NCI-H1105 treated with DMSO at 0.1 percent for 48 hours (cell line): ENCODE measurements at places on chromosomes 4 and X.
A peak's percentile ranks its signal among the peaks of the same experiment; 100 is the strongest.

DNA sequence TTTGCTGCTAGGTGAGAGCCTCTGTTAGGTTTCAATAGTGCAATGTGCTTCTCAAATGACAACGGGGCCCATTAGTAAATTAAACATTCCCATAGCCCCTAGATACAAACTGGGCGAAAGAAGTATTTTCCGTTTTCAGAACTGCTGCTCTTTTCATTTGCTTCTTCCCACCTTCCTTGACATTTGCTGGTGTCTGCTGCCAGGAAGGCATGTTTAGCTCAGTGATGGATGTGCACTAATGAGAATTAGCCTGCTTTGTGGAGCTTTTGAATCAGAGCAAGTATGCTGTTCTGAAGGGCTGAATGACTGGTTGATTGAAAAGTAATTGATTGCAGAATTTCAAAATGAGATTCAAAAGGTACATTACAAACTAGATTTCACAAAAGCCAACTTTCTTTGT, 57.0 kb downstream of the SHROOM3 start:
- no peak for DNase-seq

DNA sequence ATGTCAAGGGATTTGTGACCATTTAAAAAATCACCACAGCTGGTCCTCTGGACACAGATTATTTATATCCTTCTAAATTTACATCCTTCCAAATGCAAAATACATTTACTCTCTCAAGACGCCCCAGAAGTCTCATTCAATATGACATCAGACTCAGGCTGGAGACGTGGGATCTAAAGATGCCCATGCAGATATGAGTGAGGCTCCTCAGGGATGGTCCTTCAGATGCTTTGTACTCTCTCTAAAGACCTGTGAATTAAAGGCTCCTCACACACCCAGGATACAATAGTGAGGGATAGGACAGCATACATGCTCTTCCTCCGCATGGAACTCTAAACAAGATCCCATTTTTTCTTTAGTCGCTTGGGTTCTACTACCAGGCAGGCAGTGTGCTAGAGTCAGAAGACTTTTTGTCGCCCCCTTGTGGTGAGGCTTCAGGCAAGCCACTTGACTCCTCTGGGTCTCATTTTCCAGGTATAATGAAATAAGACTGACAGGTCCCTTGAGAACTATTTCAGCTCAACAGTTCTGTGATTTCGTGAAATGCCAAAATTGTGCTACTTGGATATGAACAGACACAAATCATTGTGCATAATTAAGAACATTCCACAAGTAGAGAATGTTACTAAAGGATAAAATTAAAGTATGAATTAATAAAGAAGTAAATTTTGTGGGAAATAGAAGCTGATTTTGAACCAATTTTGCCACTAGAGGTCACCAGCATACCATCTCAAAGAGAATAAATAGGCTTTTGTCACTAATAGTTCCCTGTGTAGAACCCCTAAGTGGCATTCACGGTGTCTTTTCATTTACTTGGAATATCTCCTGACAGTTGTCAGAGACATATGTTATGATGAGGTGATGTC, 13.7 kb upstream of the SCOC start:
- DNase-seq: peak; percentile 79

DNA sequence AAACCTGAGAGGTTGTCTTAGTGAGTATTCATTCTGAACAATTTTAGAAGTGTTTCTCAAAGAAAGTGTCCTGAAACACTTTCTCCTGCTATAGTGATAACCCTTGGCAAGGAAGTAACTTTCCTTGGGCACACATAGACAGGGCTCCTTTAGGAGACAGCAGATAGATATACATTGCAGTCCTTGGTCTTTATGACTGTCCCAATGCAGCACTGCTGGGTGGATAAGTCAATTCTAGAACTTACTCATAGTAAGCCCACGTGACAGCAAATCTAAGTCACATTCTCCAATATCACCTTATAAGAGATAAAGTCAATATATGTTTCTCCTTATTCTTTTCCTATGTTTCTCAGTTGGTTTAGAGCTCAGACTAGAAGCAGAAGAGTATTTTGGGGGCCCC, 46.7 kb downstream of the GPRASP3 start:
- DNase-seq: no peak

DNA sequence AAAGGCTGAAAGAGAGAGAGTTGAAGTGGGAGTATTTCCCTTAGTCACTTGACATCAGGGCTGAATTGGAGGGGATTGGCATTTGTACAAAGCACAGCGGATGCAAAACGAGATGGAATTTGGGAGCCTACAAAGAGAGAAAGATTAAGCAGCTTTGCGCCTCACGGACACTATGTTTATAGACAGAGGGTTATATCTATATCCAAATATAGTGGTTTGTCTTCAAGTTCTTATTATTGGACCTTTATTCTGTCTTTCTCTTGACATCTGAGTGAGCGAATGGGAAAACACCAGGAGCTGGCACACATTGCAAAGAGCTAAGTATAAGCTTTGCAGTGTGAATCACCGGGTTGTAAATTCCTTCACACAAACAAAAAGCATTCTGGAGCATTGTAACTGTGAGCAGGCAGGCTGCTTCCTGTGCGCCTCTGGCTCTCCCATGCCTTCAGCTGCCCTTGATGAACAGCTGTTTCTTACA, 500.2 kb downstream of the STIM2 start:
- DNase-seq: no peak

- no peak for DNase-seq
These were observed 383.9 kb downstream of the DCAF12L2 start for GRCh38 chrX:125782184-125782583.

DNA sequence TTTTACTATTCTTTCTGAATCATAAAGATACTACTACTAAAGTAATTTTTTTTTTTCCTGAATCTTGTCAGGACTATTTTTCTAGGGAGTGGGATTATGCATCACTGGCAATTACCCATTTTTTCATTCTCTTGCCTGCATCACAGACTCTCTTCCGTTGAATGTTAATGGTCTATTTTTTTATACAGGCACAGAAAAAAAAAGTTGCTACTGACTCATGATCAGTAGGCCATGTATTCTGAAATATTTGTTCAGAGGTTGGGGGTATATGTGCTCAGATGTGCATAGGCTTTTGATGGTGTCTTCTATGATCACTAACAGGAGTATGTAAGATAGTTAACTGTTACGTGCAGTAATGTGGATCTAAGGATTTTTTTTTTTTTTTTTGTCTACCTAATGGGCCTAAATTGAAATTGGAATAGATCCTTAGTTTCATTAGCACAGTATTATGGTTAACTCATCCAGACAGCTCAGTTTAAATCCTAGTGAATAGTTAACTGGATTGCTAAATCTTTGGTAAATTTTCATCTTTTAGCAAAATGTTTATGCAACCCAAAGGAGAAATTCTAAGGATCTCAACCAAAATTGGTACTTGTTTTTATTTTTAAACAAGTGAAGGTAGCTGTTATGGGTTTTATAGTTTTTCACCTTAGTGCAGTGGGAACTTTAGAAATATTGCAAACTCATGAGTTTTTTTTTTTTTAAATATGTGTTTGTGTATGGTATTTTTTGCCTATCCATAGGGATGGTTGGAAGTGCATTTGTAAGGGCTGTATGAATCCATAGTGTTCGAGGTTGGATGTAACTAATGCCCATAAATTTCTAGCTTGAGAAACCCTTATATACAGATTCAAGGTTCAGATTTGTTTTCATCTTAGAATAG, 12.1 kb downstream of the BMP2K start:
- DNase-seq: no peak

GRCh38 chr4:17535906-17536305, 20.9 kb downstream of the CLRN2 start:
- no peak for DNase-seq

DNA sequence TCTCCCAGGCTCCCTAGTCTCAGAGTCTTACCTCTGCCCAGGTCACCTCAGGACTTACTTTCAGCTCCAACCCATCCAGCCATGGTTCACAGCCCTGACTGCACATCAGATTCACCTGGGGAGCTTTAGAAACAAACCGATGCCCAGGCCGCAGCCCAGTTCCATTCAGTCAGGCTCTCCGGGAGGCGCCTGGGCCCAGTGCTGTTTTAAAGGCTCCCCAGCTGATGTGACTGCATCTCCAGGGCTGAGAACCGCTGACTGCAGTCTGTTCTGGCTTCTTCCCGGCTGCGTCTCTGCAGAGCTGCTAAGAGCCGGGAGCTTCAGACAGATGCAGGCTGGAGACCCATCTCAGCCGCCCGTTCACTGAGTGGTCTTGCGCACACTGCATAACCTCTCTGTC, 44.4 kb upstream of the LGI2 start:
- DNase-seq: no peak

DNA sequence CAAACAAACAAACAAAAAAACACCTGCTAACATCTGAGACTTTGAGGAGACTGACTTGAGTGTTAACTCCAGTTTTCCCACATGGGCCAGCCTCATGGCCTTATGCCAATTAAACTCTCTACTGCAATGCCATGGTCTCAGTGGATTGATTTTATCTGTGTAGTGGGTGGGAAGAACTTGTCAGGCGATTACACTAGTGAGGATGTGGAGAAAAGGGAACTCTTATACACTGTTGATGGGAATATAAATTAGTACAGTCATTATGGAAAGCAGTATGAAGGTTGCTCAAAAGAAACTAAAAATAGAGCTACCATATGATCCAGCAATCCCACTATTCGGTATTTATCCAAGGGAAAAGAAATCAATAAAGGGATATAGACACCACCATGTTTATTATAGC, 12.8 kb upstream of the XIAP start:
- no peak for DNase-seq

DNA sequence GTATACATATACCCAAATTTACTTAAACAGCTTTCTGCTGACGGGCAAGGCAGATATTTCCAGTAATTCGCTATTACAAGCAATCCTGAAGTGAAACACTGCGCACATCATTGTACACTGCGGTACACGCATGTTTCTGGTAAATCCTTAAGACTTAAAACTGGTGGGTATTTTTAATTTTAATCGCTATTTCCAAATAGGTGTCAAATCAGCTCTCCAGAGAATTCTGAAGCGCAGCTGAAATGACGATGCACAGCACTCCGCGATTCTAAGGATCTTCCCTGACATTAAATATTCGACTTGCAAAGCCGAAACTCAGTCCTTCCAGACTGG, 361 bp downstream of the TMEM128 start:
- DNase-seq: no peak

- DNase-seq: no peak
These were observed 129.0 kb downstream of the DCTD start for GRCh38 chr4:182788201-182788600.

DNA sequence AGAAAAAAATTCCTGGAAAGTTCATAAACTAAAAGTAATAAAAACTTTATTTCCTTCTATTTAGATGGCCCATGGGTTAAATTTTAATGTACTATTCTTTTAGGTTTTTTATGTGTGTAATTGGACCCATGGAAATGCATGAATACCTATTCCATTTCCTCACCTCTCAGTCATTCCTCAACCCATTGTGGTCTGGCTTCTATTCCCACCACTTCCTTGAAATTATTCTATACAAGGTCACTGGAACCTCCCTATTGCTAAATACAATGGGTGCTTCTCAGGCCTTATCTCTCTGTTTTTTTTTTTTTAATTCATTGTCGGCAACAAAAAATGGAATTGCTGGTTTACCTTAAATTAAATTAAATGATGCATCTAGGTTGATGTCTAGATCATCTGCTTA, 17.2 kb downstream of the SLC39A8 start:
- no peak for DNase-seq

DNA sequence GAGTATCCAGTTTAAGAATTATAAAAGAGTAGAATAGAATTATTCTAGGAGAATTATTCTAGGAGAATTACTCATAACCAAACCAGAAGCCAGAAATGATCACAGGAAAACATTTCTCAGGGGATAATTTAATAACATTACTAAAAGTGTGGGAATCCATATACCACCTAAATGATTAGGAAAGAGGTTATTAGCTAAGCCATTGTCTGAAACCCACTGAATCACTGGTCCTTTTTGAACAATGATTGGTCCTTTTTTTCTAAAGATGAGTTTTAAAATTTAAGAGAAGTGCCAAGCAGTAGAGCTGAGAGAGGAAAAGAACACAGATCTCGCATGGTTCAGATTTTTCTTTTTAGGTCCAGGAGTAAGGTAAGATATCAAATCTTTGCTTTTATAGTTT, at the start of gene ODAM:
Gene ODAM, plus strand, starts transcription at position 301 of the 400 bp plus-strand sequence. CDS start 819 bp downstream, outside the sequence.
- no peak for DNase-seq

DNA sequence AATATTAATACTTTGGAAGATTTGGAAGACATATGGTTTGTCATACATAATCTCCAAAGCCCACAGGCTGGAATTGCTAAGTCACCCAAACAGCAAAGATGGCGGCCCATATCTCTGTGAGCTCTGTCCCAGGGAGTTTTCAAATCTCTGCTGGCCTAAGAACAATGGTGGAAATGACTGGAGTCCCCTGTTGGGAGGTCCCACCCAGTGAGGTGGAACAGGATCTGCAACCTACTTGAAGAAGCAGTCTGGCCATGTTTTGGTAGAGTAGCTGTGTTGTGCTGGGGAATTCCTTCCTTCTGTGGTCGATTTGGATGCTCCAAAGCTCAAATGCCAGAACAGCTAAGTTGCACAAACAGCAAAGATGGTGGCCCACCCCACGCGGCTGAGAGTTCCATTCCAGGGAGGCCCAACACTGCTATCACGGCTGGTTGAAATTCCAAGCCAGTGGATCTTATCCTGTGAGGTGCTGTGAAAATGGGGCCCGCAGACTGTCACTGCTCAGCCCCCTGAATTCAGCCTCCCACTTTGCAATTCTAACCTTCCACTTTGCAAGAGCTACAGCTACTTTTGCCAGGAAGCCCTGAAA, 3.2 kb upstream of the UGT2B7 start:
- DNase-seq: no peak

GRCh38 chrX:15908603-15909290, 54.1 kb upstream of the AP1S2 start:
- DNase-seq: no peak

DNA sequence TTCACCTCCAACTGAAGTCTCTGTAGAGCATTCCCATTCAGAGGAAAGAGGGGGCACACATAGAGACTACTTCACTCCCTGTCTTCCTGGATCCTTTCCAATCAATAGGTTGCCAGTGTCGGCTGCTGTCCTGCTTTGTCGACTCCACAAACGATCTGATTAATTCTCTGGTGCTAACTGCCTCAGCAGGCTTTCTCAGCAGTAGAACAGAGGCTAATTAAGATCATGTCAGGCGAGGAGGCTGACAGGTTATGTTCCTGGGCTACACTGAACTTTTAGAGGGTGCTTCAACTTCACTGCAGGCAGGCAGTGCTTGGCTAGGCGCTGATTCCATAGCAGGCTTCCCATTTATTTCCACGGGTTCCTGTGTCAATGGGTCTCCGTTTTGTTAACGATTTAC, 79.2 kb downstream of the GRIA3 start:
- no peak for DNase-seq

DNA sequence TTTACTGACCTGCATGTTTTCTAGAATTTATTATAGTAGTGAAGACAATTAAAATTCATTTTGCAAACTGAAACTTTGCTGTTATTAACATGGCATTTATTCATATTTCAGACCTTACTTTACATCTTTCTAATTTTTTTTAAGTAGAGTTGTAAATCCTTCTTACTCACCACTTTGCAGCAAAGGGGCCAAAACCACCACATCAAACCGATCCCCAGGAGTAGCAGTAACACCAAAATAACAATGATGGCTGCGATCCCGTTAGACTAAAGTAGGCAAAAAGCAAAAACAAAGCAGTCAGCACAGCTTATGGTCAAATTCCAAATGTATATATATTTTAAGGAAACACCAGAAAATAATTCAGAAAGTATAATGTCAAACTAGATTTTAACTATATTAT, 64.7 kb downstream of the ANTXR2 start:
- no peak for DNase-seq
